ENCODE measurements at places on chromosomes 11 and 22.
A peak's percentile ranks its signal among the peaks of the same experiment; 100 is the strongest.

DNA sequence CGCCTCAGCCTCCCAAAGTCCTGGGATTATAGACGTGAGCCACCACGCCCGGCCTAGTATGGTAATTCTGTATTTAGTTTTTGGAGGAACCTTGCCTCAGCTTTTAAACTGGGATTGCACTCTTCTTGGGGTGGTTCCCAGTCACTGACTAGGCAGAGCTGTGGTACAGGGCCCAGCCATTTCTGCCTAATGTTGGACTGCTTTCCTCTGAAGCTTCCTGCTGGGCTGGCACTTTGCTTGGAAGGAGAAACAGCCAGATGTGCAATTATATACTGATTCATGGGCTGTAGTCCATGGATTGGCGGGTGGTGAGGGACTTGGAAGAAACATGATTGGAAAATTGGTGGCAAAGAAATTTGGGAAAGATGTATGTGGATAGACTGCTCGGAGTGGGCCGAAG lies 17.6 kb upstream of the MCHR1 start:
- DNase-seq, result peak; percentile 48

DNA sequence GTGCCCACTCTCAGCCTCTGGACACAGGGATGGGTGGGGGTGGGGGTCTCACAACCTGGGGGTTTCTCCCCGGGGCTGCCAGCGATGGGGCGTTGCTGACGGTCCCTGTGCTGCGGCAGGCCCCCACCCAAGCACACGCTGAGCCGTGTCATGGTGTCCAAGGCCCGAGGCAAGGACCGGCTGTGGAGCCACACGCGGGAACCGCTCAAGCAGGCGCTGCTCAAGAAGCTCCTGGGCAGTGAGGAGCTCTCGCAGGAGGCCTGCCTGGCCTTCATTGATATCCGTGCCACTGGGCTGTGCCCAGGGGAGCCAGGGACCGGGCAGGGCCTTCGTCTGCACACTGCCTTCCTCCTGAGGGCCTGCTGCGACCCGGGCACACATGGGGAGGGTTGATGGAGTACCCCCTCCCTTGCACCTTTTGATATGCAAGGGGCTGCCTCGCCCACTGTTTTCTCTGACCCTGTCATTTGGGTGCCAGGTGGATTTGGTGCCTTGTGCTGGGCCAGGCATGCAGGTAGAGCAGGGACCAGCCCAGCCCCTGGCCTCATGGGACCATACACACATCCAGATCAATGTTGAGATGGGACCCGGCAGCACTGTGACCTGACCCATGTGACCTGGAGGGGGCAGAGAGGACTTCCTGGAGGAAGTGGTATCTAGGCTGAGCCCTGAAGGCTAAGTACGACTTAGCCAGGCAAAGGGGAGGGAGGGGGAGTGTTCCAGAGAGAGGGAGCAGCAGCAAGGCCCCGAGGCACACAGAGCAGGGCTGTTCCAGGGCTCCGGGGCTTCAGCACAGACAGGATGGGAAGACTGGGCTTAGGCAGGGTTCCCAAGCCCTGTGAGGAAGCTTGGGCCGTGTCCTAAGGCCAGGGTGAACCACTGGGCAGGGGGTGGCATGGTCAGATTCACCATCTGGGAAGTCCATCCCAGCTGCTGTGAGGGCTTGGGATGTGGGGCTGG lies 75.2 kb downstream of the MYO7A start:
- DNase-seq, result no peak

- DNase-seq, result no peak
Measured at GRCh38 chr22:43892183-43892894, 526 bp upstream of the PNPLA5 start.

GRCh38 chr22:25563761-25564319 lies 635 bp upstream of the GRK3 start:
- DNase-seq, result no peak

All from spinal cord (tissue), 10 donors.